CD4-positive, alpha-beta memory T cell (primary cell): ENCODE measurements at places on chromosomes 5 and 9. TPM values are rescaled to one million over a fixed set of nuclear protein-coding genes. Genes with fewer than 3 reads are reported as not detected.
A peak's percentile ranks its signal among the peaks of the same experiment; 100 is the strongest.

GRCh38 chr5:66164044-66164790 lies 20.1 kb downstream of the SREK1 start:
- DNase-seq = no peak

- DNase-seq = no peak
Measured at GRCh38 chr9:35406183-35406959, 83.5 kb upstream of the RUSC2 start.

GRCh38 chr5:13591621-13592020 lies 352.9 kb downstream of the DNAH5 start:
- no peak for DNase-seq

DNA sequence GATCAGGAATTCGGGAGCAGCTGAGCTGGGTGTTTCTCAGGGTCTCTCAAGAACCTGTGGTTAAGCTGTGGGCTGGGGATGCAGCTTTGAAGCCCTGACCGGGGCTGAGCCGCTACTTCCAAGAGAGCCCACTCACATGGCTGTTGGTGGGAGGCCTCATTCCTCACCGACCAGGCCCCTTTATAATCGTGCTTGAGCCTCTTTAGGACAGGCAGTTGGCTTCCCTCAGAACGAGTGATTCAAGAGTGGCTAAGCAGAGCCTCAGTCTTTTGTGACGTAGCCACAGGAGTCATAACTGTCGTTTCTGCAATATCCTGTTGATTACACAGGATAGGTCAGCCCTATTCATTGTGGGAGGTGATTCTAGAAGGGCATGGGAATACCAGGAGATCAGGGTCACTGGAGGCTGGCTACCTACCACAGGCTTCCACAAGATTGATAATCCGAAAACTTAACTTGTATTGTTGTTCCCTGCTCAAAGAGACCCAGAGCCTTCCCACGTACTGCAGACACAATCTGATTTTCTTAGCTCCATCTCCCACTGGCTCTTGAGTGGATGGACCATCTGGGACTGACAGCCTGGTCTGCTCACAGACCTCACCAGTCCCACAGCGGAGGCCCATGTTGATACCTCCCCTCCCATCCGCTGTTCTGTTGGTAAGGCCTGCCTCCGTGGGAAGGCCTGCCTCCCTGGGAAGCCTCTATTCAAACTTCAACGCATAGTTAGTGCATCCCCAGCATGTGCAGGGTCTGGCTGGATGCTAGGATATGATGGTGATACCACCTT lies 3.0 kb upstream of the ERGIC1 start:
- no peak for DNase-seq

GRCh38 chr9:134040781-134041648 lies 15.7 kb downstream of the BRD3OS start:
- DNase-seq = no peak

DNA sequence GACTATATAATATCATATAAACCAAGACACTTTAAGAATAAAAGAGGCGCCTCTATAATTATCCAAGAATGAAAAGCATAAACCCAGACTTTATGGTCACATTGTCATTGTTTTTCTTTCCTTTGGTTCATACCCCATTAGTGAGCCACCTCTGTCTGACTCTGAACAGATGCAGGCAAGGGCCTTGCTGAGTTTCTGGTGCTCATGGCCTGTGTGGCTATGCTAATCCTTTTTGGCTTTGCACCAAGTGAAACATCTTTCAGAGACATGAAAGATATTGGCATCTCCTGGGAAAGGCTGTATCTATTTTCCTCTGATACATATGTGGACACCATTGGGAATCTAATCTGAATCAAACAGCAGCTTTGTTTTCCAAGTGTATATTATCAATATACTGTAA lies 222.5 kb downstream of the CHSY3 start:
- DNase-seq = no peak

- no peak for DNase-seq
Measured at GRCh38 chr9:136665704-136666371, 3.1 kb downstream of the EGFL7 start.

DNA sequence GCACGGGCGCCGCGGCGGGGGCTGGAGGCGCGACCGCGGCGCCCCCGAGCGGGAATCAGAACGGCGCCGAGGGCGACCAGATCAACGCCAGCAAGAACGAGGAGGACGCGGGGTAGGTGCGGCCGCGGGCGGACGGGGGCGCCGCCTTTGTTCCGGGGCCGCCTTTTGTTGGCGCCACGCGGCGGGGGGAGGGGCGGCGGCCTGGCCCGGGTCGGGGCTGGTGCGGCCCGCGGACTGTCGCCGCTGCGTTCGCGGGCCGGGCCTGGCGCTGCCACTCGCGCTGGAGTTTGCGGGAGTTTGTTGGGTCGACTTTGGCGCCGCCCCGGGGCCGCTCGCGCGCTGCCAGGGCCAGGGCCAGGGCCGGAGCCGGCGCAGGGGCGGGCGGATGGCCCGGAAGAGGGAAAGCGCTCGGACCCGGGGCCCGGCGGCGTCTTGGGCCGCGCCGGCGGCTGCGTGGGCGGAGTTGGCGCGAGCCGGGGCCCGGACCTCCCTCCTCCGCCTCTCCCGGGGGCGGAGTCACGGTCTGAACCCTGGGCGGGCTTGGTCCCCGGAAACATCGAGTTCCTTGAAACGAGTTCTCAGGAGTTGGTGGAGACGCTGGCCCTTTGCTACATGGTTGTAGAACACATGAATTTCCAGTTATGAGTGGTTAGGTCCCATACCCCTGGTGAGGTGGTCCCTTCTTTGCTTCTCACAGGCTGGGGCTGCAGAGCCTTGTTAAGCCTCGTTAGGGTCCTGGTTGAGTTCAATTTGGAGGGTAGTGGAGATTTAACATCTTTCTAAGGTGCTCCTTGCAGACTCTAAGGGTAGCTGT lies 809 bp downstream of the HNRNPAB start:
- DNase-seq = peak; percentile 58

GRCh38 chr9:101706261-101706798 lies 32.1 kb downstream of the GRIN3A start:
- no peak for DNase-seq

DNA sequence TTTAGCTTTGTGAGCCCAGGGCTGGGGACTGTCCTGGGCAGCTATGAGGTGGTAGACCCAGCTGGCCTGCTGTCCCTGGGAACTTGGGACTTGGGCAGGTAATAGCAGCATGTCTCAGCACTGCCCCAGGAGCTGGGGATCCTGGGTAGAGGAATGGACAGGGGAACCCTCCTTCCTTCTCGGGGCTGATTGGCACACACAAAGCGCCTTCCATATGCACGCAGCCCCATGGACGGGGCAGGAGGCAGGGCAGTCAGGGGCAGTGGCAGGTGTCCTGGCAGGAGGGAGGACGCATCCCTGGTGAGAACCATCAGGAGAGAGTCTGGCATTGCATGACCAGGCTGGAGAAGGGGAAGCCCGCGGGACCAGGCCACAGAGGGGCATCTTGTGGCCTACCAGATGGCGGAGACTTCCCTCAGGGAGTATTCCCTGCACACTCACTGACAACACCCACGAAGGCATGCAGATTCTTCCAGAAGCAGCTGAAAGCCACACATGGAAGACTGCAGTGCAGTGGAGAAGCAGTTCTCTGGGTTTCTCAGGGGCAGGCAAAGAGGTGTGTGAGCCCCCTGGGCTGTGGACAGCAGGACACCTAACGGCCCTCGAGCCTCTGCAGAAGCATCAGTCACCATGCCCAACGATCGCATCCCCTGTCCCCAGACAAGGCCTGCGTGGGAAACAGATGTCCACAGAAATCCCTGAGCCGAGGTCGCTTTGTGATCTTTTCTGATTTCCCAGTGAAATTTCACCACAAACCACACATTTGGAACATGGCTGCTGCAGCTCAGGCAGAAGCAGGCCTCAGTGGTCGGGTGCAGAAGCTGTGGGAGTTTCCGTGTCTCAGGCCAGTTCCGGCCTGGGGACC lies 7.0 kb upstream of the NKD2 start:
- DNase-seq = no peak

DNA sequence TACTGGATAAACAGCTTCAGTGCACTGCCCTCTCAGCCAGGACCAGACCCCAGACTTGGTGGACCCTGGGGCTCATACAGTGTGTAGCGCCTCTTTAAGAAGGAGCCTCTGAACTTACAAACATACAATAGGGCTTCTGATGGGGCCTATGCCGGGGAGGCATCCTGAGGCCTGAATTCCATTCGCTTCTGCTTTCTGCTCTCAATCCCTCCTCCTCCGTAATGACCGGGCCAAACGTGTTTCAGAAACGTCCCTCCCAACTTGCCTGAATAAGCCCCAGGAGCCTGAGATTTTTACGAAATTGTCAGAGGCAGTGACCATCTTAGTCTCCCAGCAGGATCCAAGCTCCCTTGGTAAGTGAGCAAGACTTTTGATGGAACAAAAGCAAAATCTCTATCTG lies 128.1 kb upstream of the BOD1 start:
- no peak for DNase-seq

DNA sequence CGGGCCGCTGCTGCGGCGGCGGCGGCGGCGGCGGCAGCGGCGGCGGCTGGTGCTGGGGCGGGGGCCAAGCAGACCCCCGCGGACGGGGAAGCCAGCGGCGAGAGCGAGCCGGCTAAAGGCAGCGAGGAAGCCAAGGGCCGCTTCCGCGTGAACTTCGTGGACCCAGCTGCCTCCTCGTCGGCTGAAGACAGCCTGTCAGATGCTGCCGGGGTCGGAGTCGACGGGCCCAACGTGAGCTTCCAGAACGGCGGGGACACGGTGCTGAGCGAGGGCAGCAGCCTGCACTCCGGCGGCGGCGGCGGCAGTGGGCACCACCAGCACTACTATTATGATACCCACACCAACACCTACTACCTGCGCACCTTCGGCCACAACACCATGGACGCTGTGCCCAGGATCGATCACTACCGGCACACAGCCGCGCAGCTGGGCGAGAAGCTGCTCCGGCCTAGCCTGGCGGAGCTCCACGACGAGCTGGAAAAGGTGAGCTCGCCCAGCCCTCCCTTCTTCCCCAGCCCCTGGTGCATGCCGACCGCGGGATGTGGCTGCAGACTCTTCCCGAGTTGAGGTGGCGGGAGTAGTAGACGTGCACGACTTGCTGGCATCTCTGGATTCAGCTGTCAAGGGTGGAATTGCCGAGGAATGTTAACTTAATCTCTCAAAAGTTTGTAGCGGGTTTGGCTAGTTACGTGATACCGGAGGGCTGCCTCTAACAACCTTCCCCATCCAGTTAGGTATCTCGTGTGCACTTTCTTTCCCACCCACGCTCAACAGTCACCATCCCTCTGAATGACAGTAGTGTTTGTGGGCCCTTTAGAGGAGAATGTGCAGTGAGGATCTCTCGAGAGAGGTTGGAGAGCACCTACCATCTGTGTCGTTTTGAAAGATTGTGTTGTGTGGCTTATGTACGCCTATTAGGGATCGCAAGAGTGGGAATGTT lies 932 bp downstream of the SLC12A2 start:
- DNase-seq = peak; percentile 46

- no peak for DNase-seq
Measured at GRCh38 chr5:141677415-141677814, 4.6 kb downstream of the ARAP3 start.

FGD3 gene
- total RNA-seq = 256 TPM

DMRTA1 gene
- not detected for total RNA-seq

PLAA gene
- total RNA-seq = 24.0 TPM

PCDHB10 gene
- not detected for total RNA-seq

PRUNE2 gene
- total RNA-seq = not detected

TAF11L6 gene
- not detected for total RNA-seq

SV2C gene
- not detected for total RNA-seq
